GM23248 (cell line): ENCODE measurements at places on chromosomes 4 and X. TPM values are rescaled to one million over a fixed set of nuclear protein-coding genes. Genes with fewer than 3 reads are reported as not detected.
A peak's percentile ranks its signal among the peaks of the same experiment; 100 is the strongest.

The DCAF8L2 gene
- not detected in 2 replicates for total RNA-seq

DNA sequence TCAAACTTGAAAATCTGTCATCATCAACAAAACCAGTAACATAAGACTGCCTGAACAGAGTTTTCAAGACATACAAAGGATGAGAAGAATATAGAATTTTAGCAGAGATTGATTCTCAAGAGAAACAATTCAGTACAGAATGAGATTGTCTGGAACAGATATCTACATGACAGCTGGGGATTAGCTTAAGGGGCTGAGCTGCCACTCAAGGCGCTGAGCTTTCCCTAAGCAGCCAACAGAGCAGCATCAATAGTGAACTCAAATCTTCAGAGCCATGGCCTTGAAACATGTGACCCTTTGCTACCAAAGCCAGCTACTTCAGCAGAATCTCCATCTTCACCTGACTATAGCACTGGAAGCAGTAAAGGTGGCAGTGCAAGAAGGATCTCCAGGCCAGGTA, 24.3 kb upstream of the PCDH10 start:
- no peak for DNase-seq

- peak; percentile 90 for DNase-seq
Observed at GRCh38 chr4:6885953-6886557, 23.6 kb upstream of the TBC1D14 start.

- DNase-seq, result no peak
Observed at GRCh38 chrX:7347465-7347864, 199.5 kb upstream of the PUDP start.

GRCh38 chr4:98619180-98619579, 39.2 kb downstream of the TSPAN5 start:
- no peak for DNase-seq
